Stimulated activated CD4-positive, alpha-beta T cell treated with anti-CD3 and anti-CD28 coated beads, TNF-alpha, amount 100 ng/mL, for 24 hours (primary cell): ENCODE measurements at places on chromosomes 2 and 18.

GRCh38 chr2:76678383-76679024 lies 843.7 kb downstream of the LRRTM4 start:
- DNase-seq = no peak

DNA sequence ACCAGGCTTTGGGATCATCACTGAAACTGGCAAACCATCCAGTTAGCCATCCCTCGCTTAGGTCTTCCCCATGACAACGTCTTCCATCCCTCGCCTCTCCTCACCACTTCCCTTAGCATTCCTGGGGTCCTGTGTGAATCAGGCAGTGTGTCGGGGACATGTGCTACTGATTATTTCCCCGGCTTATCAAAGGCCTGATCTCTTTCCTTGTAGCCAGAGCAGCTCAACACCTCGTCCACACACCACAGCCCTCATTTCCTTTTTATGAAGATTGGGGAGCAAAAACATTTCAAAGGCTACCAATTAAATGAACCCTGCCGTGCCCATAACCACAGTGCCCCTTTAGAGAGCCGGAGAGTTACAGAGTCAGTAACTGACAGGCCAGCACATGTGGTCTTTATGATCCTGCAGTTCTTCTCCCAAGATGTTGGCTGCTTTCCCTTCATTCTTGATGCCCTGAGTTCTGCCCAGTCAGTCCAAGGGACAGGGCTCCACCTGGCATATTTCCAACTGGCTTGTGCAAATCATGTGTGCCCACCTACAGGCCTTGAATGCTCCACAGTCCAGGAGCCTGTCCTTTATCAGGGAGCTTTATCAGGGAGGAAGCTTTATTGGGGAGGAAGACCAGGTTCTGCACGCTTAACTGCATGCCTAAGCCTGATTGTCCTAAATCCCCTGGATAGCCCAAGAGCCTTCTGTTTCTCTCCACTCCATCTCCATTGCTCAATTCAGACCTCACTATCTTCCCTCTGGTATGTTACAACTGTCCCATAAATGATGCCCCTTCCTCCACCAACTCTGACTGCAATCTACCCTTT lies 343.1 kb downstream of the CYRIA start:
- DNase-seq = no peak

DNA sequence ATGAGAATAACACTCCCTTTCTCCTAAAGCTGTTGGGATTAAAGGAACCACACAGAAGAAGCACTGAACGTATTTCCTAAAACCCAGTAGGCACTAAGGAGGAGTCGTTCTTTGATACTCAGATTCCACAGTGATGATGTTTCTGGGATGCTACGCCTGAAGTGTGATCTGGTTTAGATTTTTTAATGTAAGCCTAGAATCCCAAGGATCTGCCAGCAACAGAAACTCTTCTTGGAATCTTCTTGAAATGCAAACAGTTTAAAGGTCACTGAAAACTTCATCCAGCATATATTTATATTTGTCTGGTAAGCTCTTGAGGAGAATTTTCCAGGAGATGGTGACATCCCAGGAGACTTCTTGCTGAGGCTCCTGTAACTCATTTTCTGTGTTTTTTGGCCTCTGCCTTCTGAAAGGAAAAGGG lies 247.6 kb upstream of the TRIB2 start:
- DNase-seq = no peak

DNA sequence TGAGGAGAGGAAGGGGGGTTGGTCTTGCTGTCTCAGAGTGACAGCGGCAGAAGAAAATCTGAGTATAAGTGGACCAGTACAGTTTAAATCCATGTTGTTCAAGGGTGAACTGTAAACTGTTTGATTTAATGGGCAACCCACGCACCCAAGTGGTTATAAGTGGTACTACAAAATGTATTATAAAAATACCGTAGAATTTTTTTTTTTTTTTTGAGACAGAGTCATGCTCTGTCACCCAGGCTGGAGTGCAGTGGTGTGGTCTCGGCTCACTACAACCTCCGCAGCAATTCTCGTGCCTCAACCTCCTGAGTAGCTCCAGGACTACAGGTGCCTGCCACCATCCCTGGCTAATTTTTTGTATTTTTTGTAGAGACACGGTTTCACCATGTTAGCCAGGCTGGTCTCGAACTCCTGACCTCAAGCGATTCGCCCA lies 2.1 kb upstream of the CHCHD5 start:
- no peak for DNase-seq
